Omental fat pad (tissue), 4 donors: ENCODE measurements at places on chromosomes 3 and 15.

- DNase-seq: no peak
Measured at GRCh38 chr15:76342382-76343201, 6.0 kb downstream of the ISL2 start.

DNA sequence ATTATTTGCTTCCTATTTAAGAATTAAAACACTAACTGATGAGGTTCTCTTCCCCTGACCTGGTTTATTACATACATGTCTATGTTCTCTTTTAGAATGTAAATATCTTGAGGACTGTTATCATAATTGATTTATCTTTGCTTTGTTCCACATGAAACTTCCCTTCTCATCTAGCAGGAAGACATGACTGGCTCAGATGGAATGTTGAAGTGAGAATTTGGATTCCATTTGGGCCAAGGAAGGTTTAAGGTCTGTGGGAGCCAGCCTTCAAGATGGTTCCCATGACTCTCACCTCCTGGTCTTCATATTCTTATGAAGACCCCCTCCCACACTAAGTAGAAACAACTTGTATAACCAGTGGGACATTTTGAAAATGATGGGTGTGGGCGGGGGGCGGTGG is 222.2 kb upstream of the GADL1 start:
- no peak for DNase-seq

GRCh38 chr15:41018534-41018933 is 65.3 kb downstream of the CHAC1 start:
- no peak for DNase-seq

DNA sequence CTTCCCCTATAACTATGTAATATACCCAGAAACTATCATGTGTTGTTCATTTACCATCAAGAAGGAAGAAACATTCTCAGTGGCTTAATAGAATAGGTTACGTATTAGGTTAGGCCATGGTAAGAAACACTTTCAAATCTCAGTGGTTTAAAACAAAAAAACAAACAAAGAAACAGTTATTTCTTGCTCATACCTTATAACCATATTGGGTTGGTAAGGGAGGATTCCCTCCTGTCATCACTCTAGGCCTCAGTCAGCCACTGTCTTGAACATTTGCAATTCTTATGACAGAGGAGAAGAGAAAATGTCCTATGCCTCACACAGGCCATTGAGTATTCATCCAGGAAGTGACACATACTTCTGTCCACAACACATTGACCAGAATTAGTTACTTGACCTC is 727.7 kb upstream of the NECTIN3 start:
- no peak for DNase-seq

GRCh38 chr3:141845407-141846049 is 30.9 kb upstream of the ATP1B3 start:
- no peak for DNase-seq

DNA sequence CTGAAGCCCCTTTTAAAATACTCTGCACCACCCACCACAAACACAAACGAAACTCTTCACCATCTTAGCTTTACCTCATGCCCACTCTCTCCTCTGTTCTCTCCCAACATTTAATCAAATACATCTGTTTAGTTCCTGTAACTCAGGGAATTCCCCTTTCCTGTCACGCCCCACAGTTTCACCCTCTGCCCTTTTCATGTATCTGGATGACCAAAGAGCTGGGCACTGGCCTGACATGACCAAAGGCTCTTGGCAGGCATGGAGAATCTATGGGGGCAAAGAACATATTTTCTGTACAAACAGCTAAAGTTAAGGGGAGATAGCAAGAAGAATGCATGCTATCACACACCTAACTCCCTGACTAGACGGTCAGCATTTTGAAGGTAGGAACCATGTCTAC is 270.0 kb downstream of the TBL1XR1 start:
- DNase-seq: no peak

DNA sequence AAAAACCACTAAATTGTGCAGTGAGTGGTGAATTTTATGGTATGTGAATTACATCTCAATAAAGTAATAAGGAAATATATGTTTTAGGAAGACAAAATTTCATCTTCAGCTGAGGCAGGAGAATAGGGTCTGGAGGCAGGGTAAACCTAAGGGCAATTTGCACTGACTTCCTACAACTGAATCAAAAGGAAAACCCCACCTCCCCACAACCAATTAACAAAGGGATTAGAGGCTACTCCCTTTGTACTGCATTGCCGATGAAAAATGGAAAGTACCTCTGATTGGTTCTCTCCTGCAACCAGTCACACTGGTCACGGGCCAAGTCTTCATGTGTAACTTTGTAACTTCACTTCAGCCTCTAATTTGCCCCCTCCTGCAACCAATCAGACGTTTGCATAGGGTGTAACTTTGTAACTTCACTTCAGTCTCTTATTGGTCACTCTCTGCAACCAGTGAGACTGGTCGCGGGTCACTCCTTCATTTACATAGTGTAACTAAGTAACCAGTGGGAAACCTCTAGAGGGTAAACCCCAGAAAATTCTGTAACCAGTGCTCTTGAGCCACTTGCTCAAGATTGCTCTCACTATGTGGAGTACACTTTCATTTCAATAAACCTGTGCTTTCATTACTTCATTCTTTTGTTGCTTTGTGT is 244.5 kb downstream of the CNTN4 start:
- no peak for DNase-seq

DNA sequence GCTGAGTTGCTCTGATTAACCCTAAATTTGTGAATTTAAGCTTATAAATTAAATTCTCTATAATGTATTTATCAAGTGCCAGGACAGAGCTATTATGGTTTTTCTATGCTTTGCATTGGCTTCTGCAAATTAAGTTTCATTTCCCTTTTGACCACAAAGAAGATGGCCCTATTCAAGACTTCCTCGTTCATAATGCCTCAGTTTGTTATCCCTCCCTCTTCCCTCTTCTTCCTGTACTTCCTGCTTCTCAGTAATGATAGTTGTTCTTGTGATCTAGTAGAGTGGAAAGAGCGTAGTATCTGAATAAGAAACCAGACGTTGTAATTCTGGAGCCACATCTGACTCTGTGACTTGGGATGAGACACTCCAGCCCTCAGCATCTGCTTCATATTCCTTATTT is 118.7 kb downstream of the CACNA1D start:
- DNase-seq: no peak

- DNase-seq: no peak
Measured at GRCh38 chr15:67869701-67870100, 29.9 kb upstream of the RNU6-1 start.

GRCh38 chr15:37877851-37878741 is 56.3 kb upstream of the TMCO5A start:
- no peak for DNase-seq

DNA sequence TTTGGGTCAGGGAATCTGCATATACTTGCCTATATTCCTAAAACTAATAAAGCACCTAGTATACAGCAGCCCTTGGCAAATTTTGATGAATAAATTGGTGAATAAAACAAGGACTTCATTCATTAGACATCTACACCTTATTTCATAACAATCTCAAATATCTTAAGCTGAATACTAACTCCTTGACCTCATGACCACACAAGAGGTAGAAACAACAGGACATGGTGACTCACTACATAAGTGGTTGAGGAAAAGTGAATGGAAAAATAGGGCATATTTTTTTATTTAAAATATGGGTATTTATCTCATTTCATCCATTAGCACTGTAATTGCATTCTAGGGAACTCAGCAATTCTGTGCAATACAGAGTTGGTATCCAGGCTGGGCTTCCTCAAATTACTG is 7.8 kb upstream of the STAC start:
- DNase-seq: no peak

GRCh38 chr3:168472783-168473182 is 377.1 kb upstream of the GOLIM4 start:
- no peak for DNase-seq

GRCh38 chr15:82855286-82856100 is 46.1 kb downstream of the WHAMM start:
- no peak for DNase-seq
